ENCODE measurements at places on chromosomes 1 and 21.

DNA sequence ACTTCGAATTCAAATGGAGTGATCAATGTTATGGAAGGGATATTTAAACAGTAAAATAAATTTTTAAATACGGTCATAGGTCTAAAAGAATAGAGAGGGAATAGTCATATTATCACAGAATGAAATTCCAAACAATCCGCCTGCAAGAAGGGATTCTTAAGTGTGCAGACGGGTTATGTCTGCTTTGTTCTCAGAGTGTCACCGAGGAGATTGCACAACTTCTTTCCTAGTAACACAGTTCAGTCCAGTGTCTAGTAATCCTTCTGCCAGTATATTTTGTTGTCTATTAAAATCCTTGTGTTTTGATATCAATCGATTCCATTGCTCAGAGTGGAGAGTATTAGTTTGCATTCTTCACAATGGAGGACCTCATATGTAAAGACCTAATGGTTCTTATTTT, 48.4 kb downstream of the LRRC53 start:
- DNase-seq: no peak

DNA sequence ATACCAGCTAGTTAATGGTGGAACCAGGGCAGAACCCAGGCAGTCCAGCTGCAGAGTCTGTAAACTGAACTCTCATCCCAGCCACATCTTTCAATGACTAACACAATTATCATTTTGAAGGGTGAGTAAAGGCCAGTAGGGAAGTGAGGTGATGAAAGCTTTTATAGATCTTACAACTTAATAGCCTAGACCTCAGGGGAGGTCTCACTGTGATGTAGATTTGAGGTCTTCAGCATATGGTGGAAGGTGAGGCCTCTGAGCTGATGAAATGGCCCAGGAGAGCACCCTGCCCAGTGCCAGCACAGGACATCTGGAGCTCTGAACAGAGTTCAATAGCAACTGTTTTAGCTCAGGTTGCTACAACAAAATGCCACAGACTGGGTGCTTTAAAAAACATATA, 44.8 kb upstream of the POU2F1 start:
- DNase-seq: no peak

DNA sequence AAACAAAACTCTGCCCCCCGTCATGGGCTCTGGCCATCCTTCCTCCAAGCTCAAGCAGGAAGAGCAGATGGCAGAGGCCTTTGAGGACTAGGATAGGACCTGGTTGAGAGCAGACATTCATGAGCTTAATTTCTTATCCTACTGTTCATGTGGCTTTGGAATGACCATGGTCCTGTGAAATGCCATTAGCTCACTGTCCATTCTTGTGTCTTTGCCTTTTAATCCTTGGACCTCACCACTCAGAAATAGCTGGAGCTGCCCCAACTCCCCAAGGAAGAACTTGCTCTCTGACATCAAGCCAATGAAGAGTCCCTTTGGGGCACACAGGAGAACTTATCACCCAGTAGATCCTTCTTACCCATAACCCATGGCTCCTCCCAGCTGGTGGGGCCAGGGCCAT, 11.6 kb upstream of the FAM20B start:
- DNase-seq: no peak

- DNase-seq: no peak
Measured at GRCh38 chr1:119606394-119606793, 41.7 kb downstream of the ZNF697 start.

GRCh38 chr1:41291195-41291594, 49.1 kb upstream of the SCMH1 start:
- no peak for DNase-seq

GRCh38 chr1:32761253-32761877, 55.8 kb downstream of the YARS1 start:
- no peak for DNase-seq

GRCh38 chr1:93237021-93237420, 56.5 kb downstream of the CCDC18 start:
- DNase-seq: no peak

GRCh38 chr21:45090966-45091365, 16.6 kb downstream of the ADARB1 start:
- no peak for DNase-seq

- no peak for DNase-seq
Measured at GRCh38 chr1:185229981-185230380, 73.0 kb downstream of the SWT1 start.

DNA sequence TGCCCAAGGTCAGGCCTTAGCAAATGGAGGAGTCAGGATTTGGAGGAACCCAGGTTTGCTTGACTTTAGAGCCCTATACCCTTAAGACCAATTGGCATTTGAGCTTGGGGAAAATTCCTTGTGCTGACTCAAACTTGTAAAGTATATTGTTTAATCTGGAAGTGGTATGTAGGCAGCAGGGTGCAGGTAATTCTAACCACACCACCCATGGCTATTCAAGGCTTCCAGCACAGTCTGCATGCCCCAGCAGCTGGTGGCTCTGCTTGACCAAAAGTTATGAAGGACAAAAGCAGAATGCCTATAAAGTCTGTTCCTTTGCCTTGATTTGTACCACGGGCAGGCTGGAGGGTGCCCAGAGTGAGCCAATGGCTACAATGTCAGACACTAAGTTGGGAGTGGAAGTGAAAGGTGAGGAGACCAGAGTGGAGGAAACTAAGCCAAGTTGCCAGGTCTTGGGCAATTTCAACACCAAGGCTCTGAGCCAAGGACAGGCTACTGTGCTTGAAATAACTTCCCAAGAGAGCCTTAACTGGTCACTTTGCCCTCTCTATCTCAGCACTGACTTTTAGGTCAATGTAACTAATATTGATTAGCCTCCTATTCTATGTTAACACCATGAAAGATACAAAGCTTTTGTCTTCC, 4.7 kb upstream of the G0S2 start:
- DNase-seq: no peak

All from C1 segment of cervical spinal cord (tissue), 14 donors.